ENCODE measurements at places on chromosomes 11 and 22. TPM values are rescaled to one million over a fixed set of nuclear protein-coding genes. Genes with fewer than 3 reads are reported as not detected.

DNA sequence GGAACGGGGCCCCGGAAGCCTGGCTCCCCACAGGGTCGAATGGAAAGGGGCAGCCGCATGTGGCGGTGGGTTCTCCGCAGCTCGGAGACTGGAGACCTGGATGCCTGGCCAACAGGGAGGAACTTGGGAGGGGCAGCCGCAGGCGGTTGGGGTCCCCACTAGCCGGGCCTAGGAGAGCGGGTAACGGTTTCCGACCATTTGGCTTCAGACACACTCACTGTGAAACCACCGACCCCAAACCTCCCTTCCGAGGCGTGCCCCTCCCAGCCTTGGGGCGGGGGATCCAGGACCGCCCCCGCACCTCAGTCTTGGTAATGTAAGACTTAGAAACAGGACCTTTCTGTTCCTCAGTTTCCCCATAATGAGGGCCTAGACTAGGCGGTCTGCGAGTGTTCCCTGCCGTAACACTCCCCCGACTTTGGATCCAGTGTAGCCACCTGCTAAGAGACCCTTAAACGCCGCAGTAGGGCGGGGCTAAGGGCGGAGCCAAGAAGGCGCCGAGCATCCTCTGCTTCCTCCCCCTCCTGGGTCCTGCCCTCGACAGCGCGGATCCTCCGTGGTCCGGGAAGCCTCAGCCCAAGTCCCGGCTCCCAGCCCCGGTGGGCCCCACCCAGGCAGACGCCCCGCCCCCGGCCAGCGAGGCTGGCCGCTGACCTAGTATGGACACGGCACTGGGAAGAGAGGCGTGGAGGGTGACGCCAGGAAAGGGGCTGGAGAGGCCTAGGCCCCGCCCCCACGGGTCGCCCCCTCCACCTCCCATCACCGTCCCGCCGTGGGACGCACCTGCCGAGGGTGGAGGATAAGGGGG is 1.8 kb upstream of the RASGRP2 start:
- H3K36me3 ChIP-seq = peaks cover 8% of the 10 kb centered on the region
- peak overlapping the region; percentile 92 for H3K27ac ChIP-seq
- no peaks in the 10 kb centered on the region for H3K27me3 ChIP-seq
- peaks cover 27% of the 10 kb centered on the region for H3K4me1 ChIP-seq

GRCh38 chr11:33699515-33700062 is 1.0 kb downstream of the C11orf91 start:
- peak overlapping the region; percentile 78 for H3K4me3 ChIP-seq
- H3K27me3 ChIP-seq = peaks cover 22% of the 10 kb centered on the region
- no peak for DNase-seq
- H3K36me3 ChIP-seq = no peaks in the 10 kb centered on the region
- H3K27ac ChIP-seq = peak overlapping the region; percentile 31

DNA sequence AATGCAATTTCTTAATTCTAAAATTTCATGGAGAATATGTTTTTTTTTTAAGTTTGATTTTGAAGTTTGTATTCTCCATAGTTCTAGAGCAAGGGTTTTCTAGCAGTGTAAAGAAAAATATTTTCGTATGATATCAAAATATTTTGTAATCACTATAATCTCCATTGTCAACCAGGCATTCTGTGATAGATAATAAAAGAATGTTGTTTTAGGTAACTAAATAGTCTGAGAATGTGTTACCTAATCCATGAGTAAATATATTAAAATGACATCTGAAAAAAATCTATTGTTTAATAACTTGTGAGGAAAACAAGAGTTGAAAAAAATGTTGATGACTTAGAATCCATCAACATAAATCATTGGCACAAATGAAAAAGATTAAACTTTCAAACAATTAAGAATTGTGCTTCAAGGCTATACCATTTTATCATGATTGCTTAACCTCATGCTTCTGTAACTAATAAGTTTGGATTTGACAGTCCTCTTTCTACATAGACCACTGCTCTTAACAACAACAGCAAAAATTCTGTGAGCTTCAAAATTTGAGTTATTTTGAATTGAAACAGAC is 2211.8 kb downstream of the LRRC4C start:
- no peaks in the 10 kb centered on the region for H3K27me3 ChIP-seq
- no peak overlapping the region for H3K27ac ChIP-seq
- no peaks in the 10 kb centered on the region for H3K4me1 ChIP-seq
- no peak overlapping the region for H3K4me3 ChIP-seq
- DNase-seq = no peak

GRCh38 chr11:776561-777287 is 563 bp downstream of the GATD1 start:
- peak overlapping the region; percentile 53 for H3K27ac ChIP-seq
- H3K27me3 ChIP-seq = no peaks in the 10 kb centered on the region
- H3K36me3 ChIP-seq = no peaks in the 10 kb centered on the region
- H3K4me1 ChIP-seq = peaks cover 14% of the 10 kb centered on the region
- no peak for DNase-seq

- H3K27ac ChIP-seq = peak overlapping the region; percentile 75
- H3K27me3 ChIP-seq = no peaks in the 10 kb centered on the region
- no peaks in the 10 kb centered on the region for H3K36me3 ChIP-seq
- peaks cover 13% of the 10 kb centered on the region for H3K4me1 ChIP-seq
Observed at GRCh38 chr11:6626971-6627761, 7.9 kb upstream of the TPP1 start.

- H3K27ac ChIP-seq = no peak overlapping the region
- H3K36me3 ChIP-seq = peaks cover 9% of the 10 kb centered on the region
- H3K4me3 ChIP-seq = no peak overlapping the region
- H3K4me1 ChIP-seq = peaks cover 23% of the 10 kb centered on the region
Observed at GRCh38 chr22:37112084-37112728, 2.7 kb upstream of the TMPRSS6 start.

DNA sequence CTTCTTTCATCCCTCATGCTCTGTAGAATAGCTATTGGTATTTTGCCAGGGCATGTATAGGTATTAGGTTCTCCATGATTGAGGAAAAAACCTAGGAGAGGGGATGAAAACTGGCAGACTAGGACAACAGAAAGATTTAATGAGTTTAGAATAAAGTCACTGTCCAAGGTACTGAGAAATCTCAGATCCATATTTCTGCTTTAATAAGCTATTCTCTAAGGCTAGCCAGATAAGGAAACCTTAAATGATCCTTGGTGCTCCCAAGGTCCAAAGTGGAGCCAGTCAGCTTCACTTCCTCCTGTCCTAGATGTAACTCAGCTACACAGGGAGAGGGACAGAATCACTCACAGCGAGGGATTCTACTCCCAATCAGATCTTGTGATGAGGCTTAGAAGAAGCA is 13.7 kb upstream of the CSNK2A3 start:
- no peak overlapping the region for H3K27ac ChIP-seq
- H3K27me3 ChIP-seq = no peaks in the 10 kb centered on the region
- DNase-seq = no peak
- no peaks in the 10 kb centered on the region for H3K36me3 ChIP-seq

DNA sequence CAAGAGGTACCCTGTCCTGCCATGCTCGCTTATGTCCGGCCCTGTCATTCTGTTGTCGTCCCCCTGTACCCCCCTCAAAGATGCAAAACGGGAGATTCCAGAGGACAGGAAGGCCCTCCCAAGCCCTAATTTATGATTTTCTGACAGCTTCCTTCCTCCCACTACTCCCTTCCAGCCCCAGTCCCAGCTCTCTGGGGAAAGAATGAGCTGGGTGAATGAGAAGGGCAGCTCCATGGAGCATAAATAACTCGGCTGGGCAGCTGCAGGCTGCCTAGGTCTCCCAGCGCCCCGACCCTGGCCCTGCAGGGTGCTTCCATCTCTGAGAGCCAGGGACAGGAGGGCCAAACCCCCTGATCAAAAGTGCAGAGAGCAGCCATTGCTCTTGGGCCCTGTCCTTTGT is 3.9 kb upstream of the EMID1 start:
- no peak for DNase-seq
- H3K4me3 ChIP-seq = no peak overlapping the region
- no peak overlapping the region for H3K27ac ChIP-seq
- peaks cover 19% of the 10 kb centered on the region for H3K4me1 ChIP-seq
- H3K36me3 ChIP-seq = no peaks in the 10 kb centered on the region

GRCh38 chr11:122375687-122376399 is 259.8 kb upstream of the BLID start:
- H3K27me3 ChIP-seq = no peaks in the 10 kb centered on the region
- H3K27ac ChIP-seq = no peak overlapping the region
- no peaks in the 10 kb centered on the region for H3K36me3 ChIP-seq
- no peaks in the 10 kb centered on the region for H3K4me1 ChIP-seq

GRCh38 chr22:17951315-17951714 is 73.0 kb downstream of the MICAL3 start:
- H3K27me3 ChIP-seq = no peaks in the 10 kb centered on the region
- DNase-seq = no peak
- no peaks in the 10 kb centered on the region for H3K4me1 ChIP-seq
- H3K4me3 ChIP-seq = no peak overlapping the region
- H3K27ac ChIP-seq = no peak overlapping the region

DNA sequence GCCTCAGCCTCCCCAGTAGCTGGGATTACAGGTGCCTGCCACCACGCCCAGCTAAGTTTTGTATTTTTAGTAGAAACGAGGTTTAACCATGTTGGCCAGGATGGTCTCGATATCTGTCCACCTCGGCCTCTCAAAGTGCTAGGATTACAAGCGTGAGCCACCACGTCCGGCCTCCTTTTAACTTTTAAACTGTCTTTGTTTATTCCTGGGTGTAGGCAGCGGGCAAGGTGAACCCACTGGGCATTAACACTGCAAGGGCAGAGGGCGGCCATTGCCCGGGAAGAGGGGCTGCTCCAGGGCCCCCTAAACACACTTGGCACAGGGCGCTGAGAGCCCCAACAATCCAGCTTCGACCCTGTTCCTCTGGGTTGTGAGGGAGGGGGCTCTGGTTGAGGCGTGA is 693.6 kb downstream of the BRD1 start:
- no peaks in the 10 kb centered on the region for H3K36me3 ChIP-seq
- no peak for DNase-seq
- H3K27ac ChIP-seq = no peak overlapping the region
- no peaks in the 10 kb centered on the region for H3K4me1 ChIP-seq
- H3K27me3 ChIP-seq = peaks cover 9% of the 10 kb centered on the region

GRCh38 chr11:122430490-122430889 is 225.0 kb upstream of the UBASH3B start:
- H3K36me3 ChIP-seq = no peaks in the 10 kb centered on the region
- DNase-seq = no peak
- peaks cover 1% of the 10 kb centered on the region for H3K27me3 ChIP-seq
- H3K27ac ChIP-seq = no peak overlapping the region

GRCh38 chr11:25980091-25980490 is 351.8 kb upstream of the ANO3 start:
- DNase-seq = no peak
- no peaks in the 10 kb centered on the region for H3K36me3 ChIP-seq
- no peaks in the 10 kb centered on the region for H3K4me1 ChIP-seq
- H3K4me3 ChIP-seq = no peak overlapping the region
- H3K27ac ChIP-seq = no peak overlapping the region
- H3K27me3 ChIP-seq = no peaks in the 10 kb centered on the region

DNA sequence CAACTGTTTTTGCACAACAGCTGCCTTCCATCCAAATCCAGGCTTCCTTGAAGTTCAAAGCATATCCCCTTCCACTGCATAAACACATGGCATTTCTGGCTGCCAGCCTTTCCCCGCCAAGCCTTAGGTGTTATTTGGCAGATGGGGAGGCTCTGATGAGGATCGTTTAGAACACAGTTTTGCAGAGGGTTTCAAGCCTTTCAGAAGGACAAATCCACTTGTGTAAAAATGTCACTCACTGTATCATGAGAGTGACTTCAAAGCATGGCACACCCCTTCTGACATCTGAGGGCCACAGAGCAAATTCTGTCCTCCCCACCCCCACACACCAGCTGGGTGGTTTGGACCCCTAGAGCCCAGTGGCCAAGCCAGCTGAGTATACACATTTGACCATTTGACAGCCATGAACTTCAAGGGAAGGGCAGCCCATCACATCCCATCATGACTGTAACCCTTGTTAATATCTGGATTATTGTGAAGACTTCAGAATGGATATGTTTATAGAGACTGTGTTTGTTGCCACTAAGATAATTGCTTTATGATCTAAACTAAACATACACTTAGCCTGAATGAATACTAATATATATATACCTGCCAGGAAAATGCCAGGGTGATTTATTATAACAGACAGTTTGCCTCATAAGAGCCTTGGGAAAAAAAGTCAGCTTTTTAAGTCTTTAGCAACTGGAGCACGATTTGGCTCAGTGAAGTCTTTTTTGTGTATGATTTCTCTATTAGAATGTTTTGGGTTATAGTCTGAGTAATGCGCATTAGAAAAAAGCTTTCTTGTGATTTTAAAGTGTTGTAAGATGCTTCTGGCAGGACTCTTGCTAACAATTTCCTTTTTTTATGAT is 31.9 kb downstream of the FBLN1 start:
- peaks cover 3% of the 10 kb centered on the region for H3K27me3 ChIP-seq
- DNase-seq = no peak
- H3K36me3 ChIP-seq = no peaks in the 10 kb centered on the region

DNA sequence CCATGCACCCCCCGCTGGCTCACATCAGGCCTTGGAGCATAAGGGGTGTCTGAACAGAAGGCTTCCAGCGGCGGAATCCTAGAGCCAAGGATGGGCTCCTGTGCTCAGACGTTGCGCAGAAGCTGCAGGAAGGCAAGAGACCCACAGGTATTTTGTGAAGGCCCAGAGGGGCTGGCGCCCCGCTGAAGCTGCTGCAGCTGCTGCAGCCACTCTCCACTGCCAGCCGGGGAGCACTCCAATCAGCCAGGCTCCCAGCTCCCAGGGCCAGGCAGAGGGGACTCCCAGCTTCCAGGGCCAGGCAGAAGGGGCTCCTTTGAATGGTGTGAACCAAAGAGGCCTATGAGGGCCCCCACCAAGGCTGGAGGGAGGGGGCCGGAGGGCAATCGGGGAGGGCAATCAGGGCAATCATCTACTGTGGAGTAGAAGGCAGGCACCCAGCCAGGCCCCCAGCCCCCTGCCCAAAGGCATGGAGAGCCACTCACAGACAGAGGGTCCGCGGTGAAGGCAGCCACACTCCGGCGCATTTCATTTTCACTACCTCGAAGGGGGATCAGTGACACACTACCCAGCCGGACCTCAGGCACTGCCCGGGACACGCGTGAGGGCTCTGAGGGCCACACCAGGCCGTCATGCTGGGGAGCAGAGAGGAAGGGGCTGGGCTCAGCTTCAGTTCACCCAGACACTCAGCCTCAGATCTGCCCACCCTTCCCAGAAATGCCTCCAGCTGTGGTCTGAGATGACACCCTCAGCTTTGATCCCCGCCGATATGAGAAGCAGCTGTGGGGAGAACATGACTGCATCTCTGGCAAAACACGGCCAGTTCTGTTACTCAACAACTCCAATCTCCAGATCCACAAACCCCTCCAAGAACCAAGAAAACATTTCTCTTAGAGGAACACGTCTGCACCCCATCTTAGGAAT is 11.6 kb upstream of the PDE2A start:
- H3K27ac ChIP-seq = peak overlapping the region; percentile 84
- peak overlapping the region; percentile 47 for H3K4me3 ChIP-seq
- H3K27me3 ChIP-seq = no peaks in the 10 kb centered on the region
- peaks cover 17% of the 10 kb centered on the region for H3K36me3 ChIP-seq

- H3K36me3 ChIP-seq = no peaks in the 10 kb centered on the region
- no peak for DNase-seq
- H3K4me1 ChIP-seq = peaks cover 9% of the 10 kb centered on the region
- H3K4me3 ChIP-seq = no peak overlapping the region
- peaks cover 13% of the 10 kb centered on the region for H3K27me3 ChIP-seq
- no peak overlapping the region for H3K27ac ChIP-seq
Observed at GRCh38 chr11:117900720-117901440, 24.4 kb upstream of the FXYD6 start.

- no peaks in the 10 kb centered on the region for H3K36me3 ChIP-seq
- H3K4me3 ChIP-seq = no peak overlapping the region
- no peak for DNase-seq
- no peaks in the 10 kb centered on the region for H3K27me3 ChIP-seq
- no peaks in the 10 kb centered on the region for H3K4me1 ChIP-seq
Observed at GRCh38 chr22:34587357-34588356, 478.3 kb upstream of the ISX start.

The MYBPC3 gene
- not detected for total RNA-seq

The COA4 gene
- total RNA-seq = 102 TPM

The TPBGL gene
- 0.34 TPM for total RNA-seq

The KCNE3 gene
- not detected for total RNA-seq

The SNX32 gene
- 1.6 TPM for total RNA-seq

Measured in activated T-helper 1 cell treated with anti-CD3 and anti-CD28 coated beads, Interleukin-12 subunit alpha, Interleukin-12 subunit beta, Interleukin-2, Interleukin-4 antibody, amounts not matched to agents 30 ng/mL and 10 ng/mL and 1 ng/mL, durations not matched to agents 14 hours and 24 hours and 36 hours (primary cell).